ENCODE measurements at places on chromosomes 1 and 21.

DNA sequence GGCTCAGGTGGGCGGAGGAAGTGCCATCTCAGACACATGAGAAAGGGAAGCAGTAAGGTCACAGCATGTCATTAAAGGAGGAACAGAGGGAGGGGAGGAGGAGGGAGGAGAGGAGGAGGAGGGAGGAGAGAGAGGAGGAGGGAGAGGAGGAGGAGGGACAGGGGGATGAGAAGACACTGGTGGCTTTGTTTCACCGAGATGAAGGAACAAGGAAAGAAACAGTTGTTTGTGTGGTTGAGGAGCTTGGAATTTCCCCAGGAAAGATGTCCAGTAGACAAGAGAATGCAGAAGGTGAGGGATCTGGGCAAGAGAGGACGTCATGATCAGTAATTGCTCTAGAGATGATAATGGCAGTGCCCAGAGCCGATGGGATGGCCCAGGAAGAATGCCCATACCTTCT, 97.7 kb downstream of the AJAP1 start:
- DNase-seq, result no peak

DNA sequence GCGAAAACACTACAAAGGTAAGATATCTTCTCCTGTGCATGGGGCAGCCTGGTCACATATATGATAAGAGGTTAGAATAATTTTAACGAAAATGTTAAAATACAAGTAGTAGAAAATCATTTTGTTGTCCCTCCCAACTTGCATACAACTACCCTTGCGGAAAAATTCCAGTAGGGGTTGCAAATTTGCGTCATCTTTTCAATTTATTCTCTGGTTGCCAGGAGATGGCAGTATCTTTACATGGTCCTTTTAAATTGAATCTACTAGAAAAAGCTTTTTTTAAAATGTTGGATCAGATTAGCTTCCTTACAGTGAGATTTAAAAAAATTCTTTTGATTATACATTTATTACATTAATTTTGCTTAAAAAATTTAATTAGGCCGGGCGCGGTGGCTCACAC, 10.9 kb downstream of the S100PBP start:
- DNase-seq, result peak; percentile 62

GRCh38 chr1:181514298-181515290, 31.3 kb downstream of the CACNA1E start:
- no peak for DNase-seq

DNA sequence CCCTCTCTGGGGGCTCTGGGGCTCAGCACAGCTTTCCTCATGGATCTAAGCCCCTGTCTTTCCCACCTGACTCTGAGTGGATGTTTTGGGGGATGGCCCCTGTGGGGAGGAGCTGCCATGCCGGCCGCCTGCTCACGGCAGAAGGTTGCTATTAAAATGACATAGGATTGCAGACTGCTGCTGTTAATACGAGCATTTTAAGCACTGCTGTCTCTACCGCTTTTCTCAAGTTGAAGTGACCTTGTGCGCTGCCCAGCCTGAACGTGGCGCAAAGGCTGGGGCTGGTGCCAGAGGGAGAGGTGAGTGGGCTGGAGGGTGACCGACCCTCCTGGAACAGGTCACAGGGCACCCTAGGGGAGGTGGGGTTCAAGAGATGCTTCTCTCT, 58.4 kb downstream of the DISP3 start:
- no peak for DNase-seq

DNA sequence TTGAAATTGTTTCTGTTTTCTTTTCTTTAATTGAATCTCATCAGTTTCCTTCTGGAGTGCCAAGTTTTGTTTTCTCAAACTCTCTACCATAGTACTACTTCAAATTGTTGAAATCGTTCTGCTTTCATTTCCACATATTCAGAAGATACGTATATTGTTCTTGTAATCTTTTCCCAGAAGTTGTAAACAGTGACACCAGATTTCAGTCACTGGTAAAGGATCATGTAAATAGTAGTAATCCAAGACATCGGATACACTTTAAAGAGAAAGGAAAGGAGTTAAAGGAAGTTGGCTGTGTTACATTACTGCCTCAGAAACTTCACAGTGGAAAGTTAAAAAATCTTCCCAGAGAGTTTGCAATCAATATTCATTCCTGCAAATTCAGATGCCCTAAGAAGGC, 67.5 kb downstream of the RGL1 start:
- DNase-seq, result no peak

DNA sequence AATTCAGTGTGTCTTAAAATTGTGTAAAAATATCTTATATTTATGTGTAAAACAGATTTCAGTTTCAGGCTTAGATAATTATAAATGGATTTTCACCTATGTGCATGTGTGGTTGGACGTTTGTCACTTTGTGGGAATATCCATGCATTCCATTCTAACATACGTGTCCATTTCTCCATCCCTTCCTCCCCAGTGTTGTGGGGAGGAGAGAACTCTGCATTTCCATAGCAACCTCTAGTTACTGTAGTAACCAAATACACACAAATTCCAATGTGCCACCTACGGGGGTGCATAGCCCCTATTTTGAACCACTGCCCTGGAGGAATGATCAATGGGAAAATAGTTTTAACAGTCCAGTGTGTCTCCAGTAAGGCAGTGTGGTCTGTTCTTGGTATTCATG, 79.0 kb downstream of the RASAL2 start:
- no peak for DNase-seq

DNA sequence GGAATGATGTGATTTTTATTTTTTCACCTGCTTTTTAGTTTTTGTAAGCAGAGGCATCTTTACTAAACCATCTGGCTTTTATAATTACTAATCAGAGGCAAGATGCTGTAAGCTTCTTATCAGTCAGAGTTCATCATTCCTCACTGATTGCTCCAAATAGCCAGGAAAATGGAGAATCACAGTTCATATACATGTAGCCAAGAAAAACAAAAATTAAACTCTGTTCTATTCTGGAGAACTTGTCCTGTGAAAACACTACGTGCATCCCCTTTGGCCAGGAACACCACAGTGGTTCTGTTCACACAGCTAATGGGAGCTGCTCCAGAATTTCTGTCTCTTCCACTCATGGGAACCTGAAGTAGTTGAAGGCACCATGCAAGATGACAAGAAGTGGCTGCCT, 725.5 kb upstream of the CHRM3 start:
- no peak for DNase-seq

- DNase-seq, result no peak
Measured at GRCh38 chr1:25018110-25018735, 88.1 kb upstream of the RUNX3 start.

GRCh38 chr1:57350610-57351009, 73.2 kb downstream of the DAB1 start:
- DNase-seq, result peak; percentile 19

- no peak for DNase-seq
Measured at GRCh38 chr1:200888349-200888838, 6.3 kb upstream of the INAVA start.

DNA sequence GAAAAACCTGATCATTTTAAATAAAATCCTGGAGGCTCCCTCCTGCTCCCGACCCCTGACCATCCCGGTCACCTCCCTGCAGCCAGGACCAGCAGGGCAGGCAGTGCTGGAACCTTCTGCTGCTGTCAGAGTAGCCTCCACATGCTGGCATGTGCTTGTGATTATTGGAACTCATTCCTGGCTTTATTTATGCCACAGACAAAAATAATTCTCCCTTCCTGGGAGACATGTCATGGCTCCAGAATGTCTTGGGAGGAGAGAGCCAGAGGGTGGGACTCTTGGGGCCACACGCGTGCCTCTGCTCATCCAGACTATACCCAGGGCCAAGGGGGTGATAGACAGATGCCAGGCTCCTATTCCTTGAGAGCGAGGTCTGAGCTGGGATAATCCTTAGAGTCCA, 183.6 kb upstream of the RAB4A start:
- DNase-seq, result no peak

DNA sequence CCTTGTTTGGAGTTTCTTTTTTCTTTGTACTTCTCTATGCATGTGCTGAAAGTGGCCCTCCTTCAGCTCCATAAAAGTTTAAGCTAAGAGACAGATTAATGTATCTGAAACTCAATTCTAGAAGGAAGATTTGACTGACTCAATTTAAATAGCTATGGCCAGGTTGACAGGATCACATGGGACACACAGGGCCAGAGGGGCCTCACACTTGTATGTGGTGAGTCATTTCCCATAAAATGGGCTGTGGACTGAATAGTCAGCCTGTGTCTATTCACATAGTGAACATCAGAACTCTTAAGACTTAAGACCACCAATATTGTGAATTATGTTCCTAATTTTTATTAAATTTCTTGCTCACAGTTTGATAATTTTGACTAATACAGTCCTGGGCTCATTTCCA, 45.7 kb upstream of the DEPDC1 start:
- no peak for DNase-seq

DNA sequence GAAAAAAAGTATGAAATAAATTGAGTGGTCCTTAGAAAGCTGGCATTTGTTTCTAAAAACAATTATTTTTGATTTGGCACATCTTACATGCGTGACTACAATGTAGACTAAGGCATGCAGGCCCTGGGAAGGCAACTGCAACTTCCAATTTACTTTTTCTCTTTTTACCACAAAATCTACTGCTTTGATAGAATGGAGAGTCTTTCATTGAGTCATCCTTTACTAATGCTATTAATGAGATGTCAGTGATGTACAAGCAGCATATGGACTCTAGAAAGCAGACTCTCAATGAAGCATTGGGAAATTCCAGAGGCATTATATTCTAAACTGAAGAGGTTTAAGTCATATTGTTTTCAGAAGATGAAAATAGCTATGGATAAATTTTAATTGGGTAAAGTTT, 29.6 kb upstream of the PRRX1 start:
- DNase-seq, result no peak

DNA sequence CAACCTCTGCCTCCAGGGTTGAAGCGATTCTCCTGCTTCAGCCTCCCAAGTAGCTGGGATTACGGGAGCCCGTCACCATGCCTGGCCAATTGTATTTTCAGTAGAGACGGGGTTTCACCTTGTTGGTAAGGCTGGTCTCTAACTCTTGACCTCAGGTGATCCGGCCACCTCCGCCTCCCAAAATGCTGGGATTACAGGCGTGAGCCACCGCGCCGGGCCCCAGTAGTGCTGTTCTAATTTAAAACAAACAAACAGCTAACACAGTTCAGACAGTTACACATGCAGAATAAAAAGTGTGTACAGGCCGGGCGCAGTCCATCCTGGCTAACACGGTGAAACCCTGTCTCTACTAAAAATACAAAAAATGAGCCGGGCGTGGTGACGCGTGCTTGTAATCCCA, 35.6 kb upstream of the OPRD1 start:
- no peak for DNase-seq

DNA sequence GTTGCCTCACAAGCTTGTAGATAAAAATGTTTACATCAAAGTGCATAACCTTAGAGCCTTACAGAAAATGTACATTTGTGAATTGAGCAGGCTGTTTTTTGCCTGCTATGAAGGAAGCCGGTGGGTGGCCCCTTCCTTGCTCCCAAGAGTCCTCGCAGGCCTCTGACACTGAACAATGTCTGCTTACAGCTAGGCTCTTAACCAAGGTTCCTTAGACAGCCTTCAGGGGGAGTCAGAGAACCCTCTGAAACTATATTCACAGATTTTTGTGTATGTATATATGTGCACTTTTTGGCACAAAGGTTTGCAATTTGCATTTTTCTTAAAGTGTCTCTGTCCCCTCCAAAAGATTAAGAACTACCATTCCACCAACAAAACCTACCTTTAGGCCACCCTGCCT, 282.6 kb downstream of the BARHL2 start:
- DNase-seq, result no peak

DNA sequence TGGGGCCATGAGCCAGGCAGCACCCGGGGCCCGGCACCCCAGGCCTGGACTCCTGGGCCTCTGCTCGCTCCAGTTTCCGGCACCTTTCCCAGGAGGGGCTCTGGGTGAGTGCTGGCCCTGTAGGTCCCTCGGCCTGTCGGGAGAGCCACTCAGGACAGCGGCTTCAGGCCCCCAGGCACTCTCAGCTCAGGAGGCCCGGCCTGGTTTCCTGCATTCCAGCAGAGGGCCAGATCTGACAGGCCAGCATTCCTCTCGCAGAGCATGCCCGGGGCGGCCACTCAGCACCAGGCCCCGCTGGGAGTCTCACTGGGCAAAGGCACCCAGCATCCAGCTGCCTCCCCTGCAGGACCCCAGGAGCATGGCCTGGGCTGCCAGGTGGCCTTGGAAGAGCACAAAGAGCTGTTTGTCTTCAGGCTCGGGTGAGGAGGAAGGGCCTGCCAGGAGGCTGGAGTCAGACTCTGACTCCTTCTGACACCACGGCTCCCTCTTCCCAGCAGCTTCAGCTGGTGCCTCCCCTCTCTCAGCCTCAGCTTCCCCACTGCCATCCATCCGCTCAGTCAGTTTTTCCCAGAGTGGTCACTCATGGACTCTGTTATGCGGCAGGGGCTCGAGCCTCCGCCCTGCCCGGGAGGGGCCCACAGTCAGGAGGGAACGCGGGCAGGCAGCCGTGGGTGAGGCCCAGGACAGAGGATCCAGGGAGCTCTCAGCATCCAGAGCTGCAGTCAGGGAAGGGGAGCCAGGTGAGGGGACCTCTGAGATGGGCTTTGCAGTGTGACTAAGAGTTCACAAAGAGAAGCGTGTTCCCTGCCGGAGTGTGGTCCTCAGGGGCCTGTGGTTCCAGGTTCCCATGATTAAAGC, 51.7 kb downstream of the WNT9A start:
- DNase-seq, result no peak

- DNase-seq, result no peak
Measured at GRCh38 chr1:42739753-42740700, at the start of gene CLDN19. Gene CLDN19 (minus strand): TSS chr1:42740236. CDS start chr1:42740063, 173 bp downstream.

DNA sequence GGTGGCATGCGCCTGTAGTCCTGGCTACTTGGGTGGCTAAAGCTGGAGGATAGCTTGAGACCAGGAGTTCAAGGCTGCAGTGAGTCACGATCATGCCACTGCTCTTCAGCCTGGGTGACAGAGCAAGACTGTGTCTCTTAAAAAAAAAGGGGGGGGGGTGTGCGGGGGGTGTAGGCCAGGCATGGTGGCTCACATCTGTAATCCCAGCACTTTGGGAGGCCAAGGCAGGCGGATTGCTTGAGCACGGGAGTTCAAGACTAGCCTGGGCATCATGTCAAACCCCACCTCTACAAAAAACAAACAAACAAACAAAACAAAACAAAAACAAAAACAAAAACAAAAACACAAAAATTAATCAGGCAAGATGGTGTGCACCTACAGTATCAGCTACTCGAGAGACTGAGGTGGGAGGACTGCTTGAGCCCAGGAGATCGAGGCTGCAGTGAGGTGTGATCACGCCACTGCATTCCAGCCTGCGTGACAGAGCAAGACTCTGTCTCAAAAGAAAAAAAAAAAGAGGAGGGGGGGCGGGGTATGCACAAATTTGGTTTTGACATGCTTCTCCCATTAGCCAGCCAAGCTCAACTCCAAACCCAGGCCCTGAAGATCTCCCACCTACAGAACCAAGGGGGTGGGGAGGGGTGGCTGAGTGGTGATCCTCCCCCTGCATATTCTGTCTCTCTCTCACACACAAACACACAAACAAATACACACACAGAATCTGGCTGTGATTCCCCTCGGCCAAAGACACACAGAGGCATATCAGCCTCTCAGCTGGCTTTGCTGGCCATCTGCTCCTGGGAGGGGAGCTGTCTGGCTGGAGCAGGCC, 3.1 kb downstream of the PTAFR start:
- no peak for DNase-seq

GRCh38 chr21:42291751-42292562, 23.3 kb downstream of the TFF3 start:
- no peak for DNase-seq
